CD14-positive monocyte (primary cell): ENCODE measurements at places on chromosomes 2 and 18. TPM values are rescaled to one million over a fixed set of nuclear protein-coding genes. Genes with fewer than 3 reads are reported as not detected.

DNA sequence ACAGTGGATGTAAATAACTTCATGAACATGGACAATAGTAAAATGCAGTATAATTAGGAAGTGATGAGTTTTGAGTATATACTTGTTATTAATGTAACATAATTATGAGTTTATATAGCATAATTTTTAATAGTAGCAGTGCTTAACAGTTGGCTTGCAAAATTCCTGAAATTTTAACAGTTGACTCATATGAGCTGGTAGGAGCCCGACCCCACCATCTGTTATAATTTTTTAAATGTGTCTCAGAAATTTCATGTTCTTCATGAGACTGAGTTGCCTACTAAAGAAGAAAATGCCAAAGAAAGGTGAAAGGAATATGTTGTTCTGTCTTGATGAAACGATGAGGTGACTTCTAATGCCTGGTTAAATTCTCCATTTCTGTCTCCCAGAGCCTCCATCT lies 62.6 kb downstream of the ITGB1BP1 start:
- no peak for DNase-seq

Gene DLGAP1
- 0.42 TPM for polyA plus RNA-seq

DNA sequence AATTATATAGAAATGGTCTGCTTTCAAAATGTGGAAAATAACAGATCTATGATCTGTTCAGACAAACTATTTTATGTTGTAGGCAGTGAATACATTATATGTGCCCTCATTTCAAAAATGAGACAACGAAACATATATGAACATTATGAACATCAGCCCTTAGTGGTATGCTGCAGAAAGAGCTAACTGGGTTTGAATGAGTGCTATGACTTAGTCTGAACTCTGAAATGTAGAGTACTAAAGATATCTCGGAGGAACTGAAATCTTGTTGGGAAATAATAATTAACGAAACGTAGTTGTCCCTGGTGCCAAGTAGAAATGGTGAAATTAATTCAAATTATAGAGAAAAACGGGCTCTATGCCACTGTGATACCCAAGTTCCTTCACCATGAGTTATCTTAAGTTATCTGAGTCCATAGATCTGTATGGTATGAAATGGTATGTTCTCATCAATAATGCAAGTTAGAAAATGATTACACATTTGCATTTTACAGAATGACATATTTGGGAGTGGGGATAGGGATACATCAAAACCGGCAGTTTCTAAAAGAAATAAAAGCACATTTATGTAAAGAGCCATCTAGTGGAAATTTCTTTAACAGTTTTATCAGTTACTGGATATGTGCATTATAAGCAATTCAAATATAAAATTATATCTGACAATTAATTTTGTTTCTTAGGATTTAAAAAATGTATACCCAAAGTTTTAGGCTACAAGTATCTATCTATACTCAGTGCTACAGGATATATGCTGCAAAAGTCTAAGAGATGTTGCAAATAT lies 26.7 kb downstream of the STARD6 start:
- no peak for DNase-seq

- DNase-seq, result no peak
Observed at GRCh38 chr2:200486529-200486928, 23.3 kb downstream of the KCTD18 start.

Gene POTEI
- 0.03 TPM in 1 of 2 replicates, not detected in the other for polyA plus RNA-seq

DNA sequence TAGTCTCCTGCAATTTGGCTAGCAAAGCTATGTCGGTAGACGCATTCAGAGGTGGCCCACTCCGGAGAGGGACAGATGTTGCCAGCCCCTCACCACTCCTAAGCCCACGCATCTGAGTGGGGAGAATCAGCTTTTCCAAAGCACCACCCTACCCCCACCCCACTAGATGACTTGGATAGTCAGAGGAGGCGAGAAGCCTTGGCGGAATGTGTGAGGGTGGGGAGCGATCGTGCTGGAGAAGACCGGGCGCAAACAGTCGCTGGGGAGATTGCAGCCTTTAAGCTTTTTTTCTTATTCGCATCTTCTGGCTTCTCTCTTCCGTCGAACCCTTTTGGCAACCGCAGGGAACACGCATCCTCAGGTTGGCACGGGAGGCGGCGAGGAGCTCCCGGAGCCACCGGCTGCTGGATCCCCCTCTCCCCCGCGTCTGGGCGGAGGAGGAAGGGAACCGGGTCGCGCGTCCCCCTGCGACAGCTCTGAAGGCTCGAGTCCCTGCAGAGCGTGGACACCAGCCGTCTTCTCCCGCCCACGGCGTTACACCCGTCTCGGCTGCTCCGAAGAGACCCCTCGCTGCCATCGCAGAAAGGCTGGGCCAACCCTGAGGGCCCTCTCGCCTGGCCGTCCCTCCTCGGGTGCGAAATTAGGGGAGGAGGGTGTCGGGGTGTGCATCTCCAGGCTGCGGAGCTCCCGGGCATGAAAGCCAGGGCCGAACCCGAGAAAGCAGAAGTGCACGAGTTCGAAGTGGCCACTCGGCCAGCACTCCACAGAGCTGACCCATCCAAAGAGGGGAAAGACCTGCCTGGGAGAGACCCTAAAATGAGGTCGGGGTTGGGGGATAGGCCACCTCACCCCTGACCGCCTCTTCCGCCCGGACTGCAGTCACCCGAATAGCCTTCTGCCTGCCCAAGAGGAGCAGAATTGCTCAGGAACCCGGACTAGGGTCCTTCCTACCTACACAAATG lies 12.2 kb downstream of the EVX2 start:
- DNase-seq, result no peak

Gene SMARCAL1
- polyA plus RNA-seq, result 10.2 and 10.5 TPM in 2 replicates

Gene KIAA2012
- not detected in 2 replicates for polyA plus RNA-seq

- no peak for DNase-seq
Observed at GRCh38 chr2:178246696-178247095, 52.4 kb downstream of the OSBPL6 start.

DNA sequence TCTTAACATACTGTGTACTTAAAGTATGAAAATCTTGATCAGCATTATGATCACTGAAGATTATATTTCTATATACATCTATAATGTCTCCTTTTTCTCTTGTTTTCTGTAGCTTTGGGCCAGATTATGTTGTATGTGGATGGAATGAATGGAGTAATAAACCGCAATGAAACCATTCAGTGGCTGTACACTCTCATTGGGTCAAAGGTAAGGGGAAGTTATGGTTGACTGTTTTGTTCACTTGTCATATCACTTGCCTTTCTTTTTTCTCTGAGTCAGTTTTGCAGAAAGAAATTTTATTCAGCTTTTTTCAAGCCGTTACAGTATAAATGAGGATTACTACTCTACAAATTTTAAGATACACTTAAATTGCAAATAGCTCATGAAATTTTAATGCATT lies 252.5 kb downstream of the TPGS2 start:
- no peak for DNase-seq

GRCh38 chr2:178075006-178075326 lies 2.4 kb upstream of the PDE11A start:
- no peak for DNase-seq

Gene TRIM54
- not detected for polyA plus RNA-seq

Gene RFX8
- not detected for polyA plus RNA-seq

- DNase-seq, result no peak
Observed at GRCh38 chr2:219272356-219272755, 6.8 kb upstream of the DNAJB2 start.
